ENCODE measurements at places on chromosomes 12 and 14.

GRCh38 chr12:106740818-106741217 is 33.7 kb upstream of the RIC8B start:
- no peak for DNase-seq

DNA sequence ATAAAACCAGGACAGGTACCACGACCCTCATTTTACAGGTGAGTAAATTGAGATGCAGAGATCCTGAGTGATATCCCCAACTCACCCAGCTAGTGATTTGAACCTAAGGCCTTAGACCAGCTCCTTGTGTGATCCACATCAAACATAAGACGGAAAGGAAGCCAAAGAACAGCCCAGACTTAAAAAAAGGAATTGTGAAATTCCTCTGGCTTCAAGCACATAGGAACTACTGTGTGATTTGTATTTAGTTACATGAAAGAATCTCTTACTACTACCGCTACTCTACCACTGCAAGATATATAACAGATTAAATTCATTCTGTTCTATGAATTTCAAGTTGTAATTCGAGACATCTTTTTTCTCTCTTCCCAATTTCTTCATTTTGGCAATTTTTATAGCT is 10.5 kb downstream of the E2F7 start:
- no peak for DNase-seq

DNA sequence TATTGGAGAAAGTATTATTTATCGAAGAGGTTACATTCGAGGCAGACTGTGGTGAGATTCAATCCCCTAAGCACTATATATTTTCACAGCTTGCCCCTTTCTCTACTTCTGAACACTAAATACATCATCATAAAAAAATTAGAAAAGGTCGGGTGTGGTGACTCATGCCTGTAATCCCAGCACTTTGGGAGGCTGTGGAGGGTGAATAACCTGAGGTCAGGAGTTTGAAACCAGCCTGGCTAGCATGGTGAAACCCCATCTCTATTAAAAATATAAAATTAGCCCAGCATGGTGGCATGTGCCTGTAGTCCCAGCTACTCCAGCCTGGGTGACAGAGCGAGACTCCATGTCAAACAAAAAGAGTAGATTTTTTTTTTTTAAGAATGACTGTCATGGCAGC is 70.6 kb upstream of the MYF6 start:
- DNase-seq: no peak

GRCh38 chr12:5267603-5268423 is 164.1 kb upstream of the NTF3 start:
- DNase-seq: no peak

- no peak for DNase-seq
Measured at GRCh38 chr14:79333198-79333546, 878.1 kb downstream of the DIO2 start.

- DNase-seq: no peak
Measured at GRCh38 chr14:52039124-52039815, 29.6 kb downstream of the NID2 start.

Data from GOT3 (cell line).